Fibroblast of the aortic adventitia (primary cell): ENCODE measurements at places on chromosomes 11 and 22. TPM values are rescaled to one million over a fixed set of nuclear protein-coding genes. Genes with fewer than 3 reads are reported as not detected.
A peak's percentile ranks its signal among the peaks of the same experiment; 100 is the strongest.

The FGF4 gene
- 0.08 TPM in 1 of 2 replicates, not detected in the other for total RNA-seq

The VPS26B gene
- total RNA-seq = 41.7 and 43.3 TPM in 2 replicates

The C11orf87 gene
- total RNA-seq = 0.09 TPM in 1 of 2 replicates, not detected in the other

The PAX6 gene
- 0.63 TPM in 1 of 2 replicates, not detected in the other for total RNA-seq

The MAJIN gene
- total RNA-seq = not detected in 2 replicates

The OR52E8 gene
- not detected in 2 replicates for total RNA-seq

The CASP1 gene
- total RNA-seq = 12.3 and 21.0 TPM in 2 replicates

The IGLL1 gene
- total RNA-seq = not detected in 2 replicates

The ATG13 gene
- 58.8 and 152 TPM in 2 replicates for total RNA-seq

The DGCR6 gene
- total RNA-seq = 1.8 and 5.7 TPM in 2 replicates

The SLC25A18 gene
- 0.16 TPM in 1 of 2 replicates, not detected in the other for total RNA-seq

The MMP13 gene
- total RNA-seq = not detected in 2 replicates

The KIAA0930 gene
- total RNA-seq = 36.2 and 36.4 TPM in 2 replicates

The CRYBB2 gene
- not detected in 2 replicates for total RNA-seq

The OR5B21 gene
- total RNA-seq = not detected in 2 replicates

The OR8G1 gene
- total RNA-seq = not detected in 2 replicates

The SPECC1L gene
- total RNA-seq = 31.0 and 43.2 TPM in 2 replicates

The SLC22A8 gene
- total RNA-seq = not detected in 2 replicates

The CASP5 gene
- total RNA-seq = not detected in 2 replicates

The LRP4 gene
- total RNA-seq = 4.7 and 9.7 TPM in 2 replicates

The EIF3F gene
- total RNA-seq = 196 and 334 TPM in 2 replicates

The ANGPTL5 gene
- 0.09 and 0.90 TPM in 2 replicates for total RNA-seq

GRCh38 chr11:1970956-1971355, 23.8 kb downstream of the MRPL23 start:
- DNase-seq = no peak

- DNase-seq = peak; percentile 90
Measured at GRCh38 chr11:121466063-121466794, 13.5 kb upstream of the SORL1-AS1 start.

DNA sequence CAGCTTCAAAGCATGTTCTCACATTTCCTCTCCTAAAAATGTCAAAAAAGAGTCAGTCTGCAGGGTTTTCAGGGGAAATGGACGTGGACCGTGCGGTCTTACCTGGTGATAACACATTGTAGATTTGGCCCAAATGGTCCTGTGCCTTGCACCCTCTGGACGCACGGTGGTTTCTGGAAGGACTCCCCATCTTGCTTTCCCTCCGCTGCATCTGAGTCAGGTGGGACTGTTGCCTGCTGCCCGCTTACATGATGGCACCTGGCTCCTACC, 1290.1 kb downstream of the TBC1D22A start:
- DNase-seq = no peak

- no peak for DNase-seq
Measured at GRCh38 chr11:113591117-113591516, 115.0 kb downstream of the TMPRSS5 start.

DNA sequence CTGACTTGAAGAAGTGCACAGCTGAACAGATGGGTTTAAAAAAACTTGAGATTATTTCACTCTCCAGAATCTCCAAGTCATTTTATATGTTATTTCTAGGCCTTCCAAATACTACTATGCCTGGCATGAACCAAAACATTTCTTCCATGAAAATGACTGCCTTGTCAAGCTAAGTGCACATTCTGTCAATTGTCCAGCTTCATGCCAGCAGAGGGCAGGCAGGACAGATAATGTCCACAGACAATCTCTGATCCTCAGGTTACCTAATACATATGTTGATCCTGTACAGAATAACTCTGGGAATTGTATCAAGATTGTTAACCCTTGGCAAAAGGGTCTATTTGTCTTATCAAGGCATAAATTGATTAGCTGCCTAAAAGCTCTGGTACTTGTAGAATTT, 229.5 kb downstream of the AASDHPPT start:
- DNase-seq = peak; percentile 12

DNA sequence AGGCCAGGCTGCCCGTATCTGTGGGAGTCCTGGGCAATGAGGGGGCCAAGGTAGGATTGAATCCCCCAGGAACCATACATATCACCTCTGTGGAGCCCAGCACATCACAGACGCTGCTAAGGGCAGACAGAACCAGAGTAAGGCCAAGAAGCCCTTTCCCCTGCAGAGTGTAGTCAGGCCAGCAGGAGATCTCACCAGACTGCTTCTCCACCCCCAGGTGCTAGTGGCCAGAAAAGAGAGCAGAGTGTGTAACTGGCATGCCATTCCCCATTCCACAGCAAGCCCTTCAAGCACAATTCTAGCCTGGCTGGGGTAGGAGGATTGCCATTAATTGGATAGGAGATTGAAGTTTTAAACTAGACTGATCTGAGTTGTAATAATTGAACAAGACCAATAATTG, 28.0 kb upstream of the FCHSD2 start:
- no peak for DNase-seq

DNA sequence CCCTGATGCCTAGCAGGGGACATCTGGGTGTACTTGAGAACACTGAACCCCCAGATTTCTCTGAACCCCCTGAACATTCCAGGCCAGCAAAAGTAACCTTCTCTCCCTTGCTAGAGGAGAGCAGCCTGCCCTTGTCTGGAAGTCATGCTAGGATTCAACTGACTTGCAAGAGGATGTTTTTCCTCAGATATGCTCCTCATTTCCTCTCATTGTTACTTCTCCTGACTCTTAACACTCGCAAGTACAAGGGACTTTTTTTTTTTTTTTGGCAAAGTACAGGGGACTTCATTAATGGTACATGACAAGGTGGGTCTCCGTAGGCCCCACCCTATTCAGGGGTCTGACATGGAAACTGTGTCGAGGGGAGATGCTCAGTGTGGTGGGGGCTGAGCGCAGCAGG, 6.3 kb upstream of the MCHR1 start:
- DNase-seq = no peak

DNA sequence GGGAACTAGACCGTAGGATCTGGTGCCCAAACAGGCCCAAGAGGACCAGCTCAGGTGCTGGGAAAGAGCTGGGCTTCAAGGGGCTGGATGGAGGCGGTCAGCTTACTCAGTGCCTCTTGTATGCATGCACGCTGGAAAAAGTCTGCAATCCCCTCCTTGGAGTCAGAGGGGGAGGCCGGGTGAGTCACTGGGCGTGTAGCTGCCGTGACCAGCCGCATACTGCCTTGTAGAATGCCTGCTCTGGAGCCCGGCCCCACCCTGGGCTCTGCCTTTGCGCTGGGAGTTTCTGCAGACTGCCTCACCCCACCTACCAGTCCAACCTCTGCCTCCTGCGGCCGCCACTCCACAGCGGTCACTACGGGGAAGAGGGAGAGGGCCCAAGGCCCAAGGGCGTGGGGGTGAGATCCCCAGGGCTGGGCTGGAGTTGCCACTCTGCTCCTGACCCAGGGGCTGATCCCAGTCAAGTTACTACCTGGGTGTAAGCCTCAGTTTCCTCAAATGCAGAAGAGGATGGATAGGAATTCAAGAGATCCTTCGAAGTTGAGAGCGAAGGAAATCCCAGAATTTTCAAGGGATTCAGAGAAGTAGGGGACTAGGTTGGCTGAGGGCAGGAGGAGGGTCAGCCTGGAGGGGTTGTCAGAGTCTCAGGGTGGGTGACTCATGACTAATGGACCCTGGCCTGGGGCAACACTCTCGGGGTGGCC, 4.2 kb downstream of the MRGPRF start:
- DNase-seq = peak; percentile 97

- peak; percentile 93 for DNase-seq
Measured at GRCh38 chr11:96155627-96156378, 187.2 kb downstream of the MAML2 start.

DNA sequence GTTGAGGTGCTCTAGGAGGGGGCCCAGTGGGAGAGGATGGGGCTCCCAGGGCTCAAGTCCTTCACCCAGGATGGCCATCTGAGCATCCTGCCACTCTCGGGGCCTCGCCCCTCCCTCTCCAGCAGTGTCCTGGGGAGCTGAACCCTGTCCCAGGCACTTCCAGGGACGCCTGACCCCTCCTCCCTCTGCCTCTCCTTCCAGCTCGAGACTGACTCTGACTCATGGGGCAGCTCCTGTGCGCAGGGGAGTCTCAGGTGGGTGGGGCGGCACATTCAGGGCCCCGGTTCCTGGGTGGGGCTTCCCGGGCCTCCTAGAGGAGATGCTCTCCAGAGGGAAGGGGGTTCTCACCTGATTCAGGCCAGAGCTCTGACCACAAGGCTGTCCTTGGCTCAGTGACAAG, 77.1 kb upstream of the IGLL5 start:
- no peak for DNase-seq

- peak; percentile 25 for DNase-seq
Measured at GRCh38 chr11:78499971-78500370, 74.7 kb downstream of the NARS2 start.

- no peak for DNase-seq
Measured at GRCh38 chr11:115873813-115874212, 369.6 kb upstream of the CADM1 start.

- peak; percentile 97 for DNase-seq
Measured at GRCh38 chr11:72012897-72013721, 14.4 kb downstream of the IL18BP start.

GRCh38 chr11:126444072-126444471, 88.6 kb downstream of the ST3GAL4 start:
- DNase-seq = no peak

- no peak for DNase-seq
Measured at GRCh38 chr11:12715131-12715530, 40.9 kb downstream of the TEAD1 start.

DNA sequence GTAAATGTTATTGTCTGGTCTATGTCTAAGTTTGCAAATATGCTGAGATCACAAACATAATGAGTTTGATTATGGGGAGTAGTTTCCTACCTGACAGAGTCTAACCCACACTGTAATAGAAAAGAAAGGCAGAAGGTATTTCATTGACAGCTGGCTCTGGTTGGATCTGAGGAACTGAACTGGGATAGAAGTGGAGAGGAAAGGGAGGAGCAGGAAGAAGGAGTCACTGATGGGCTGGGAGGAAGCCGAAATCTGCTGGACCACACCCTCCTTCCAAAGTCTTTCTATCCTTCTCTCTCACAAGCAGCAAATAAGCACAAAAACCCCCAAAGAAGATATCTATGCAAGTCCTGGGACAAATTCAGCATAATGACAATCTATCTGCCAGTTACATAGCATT, 11.7 kb downstream of the BLID start:
- peak; percentile 62 for DNase-seq

DNA sequence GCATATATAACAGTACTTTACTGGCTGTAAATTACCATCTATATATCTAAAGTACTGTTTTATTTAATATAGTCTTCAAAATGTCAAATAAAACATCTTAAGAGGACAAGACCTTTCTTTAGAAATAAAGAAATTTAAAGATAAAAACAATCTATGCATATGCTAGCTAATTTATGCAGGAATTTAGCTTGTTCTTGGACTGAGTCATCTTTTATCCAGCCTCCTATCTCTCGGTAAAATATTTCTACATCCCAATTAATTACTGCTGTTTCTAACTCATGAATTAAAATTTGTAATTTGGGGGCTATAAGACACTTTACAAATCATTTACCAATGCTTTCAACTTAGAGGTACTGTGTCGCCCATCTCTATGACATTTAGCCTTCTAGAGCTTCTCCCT, 72.8 kb upstream of the DDI1 start:
- no peak for DNase-seq

- peak; percentile 45 for DNase-seq
Measured at GRCh38 chr11:126452241-126453101, 97.0 kb downstream of the ST3GAL4 start.

- DNase-seq = no peak
Measured at GRCh38 chr11:121372671-121373429, 79.3 kb upstream of the SORL1 start.

DNA sequence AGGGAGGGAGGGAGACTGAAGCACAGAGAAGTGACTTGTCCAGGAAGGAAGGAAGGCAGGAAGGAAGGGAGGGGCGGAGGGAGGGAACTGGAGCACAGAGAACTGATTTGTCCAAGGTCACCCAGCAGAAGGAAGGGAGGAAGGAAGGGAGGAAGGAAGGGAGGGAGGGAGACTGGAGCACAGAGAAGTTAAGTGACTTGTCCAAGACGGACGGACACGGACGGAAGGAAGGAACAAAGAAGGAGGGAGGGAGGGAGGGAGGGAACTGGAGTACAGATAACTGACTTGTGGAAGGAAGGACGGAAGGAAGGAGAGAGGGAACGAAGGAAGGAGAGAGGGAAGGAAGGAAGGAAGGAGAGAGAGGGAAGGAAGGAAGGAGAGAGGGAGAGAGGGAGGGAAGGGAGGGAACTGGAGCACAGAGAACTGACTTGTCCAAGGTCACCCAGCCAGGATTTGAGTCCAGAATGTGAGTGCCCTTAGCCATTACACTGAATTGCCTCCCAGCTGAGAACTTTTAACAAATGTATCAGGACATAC, 1.5 kb downstream of the SLC35F2 start:
- DNase-seq = no peak

GRCh38 chr22:17741866-17742526, 32.3 kb downstream of the BID start:
- no peak for DNase-seq

GRCh38 chr11:84455691-84456090, 1169.5 kb upstream of the CCDC90B start:
- DNase-seq = peak; percentile 64

GRCh38 chr11:96242191-96242847, 100.7 kb downstream of the MAML2 start:
- peak; percentile 62 for DNase-seq

DNA sequence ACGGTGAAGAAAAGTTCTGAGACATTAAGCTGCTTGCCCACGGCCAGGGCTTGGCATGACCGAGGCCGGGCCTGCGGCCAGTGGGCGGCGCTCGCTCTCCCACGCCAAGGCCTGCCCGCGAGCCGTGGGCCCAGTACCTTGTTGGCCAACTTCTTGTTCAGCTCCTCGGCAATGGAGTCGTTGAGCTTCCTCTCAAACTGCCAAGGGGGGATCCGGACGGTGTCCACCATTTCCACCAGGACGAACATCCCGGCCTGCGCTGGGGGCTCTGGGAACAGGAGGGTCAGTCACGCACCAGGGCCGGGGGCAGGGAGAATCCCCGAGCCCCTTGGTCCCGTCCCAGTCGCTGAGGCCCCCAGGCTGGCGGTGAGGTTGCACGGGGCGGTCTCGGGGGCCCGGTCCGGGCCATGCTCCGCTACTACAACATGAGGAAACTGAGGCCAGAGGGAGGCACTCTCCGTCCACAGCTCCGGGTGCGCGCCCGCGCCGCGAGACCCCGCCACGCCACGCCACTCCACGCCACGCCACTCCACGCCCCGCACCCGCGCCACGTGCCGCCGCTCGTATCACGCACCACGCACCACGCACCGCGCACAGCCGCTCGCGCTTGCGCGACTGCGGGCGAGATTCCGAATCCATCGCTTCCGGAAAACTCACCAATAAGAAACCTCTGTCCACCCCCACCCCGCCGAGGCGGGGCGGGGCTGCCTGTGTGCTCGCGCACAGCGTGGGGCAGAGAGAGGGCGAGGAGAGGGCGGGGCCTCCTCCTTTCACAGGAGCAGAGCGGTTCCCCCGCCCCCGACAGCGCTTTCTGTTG, at the start of gene POLR3H:
POLR3H (minus strand) TSS at position 617 of the 817 bp plus-strand sequence; CDS start at position 248, 369 bp downstream.
- peak; percentile 95 for DNase-seq
